Tibial artery (tissue), 4 donors: ENCODE measurements at places on chromosomes 13 and 19.

DNA sequence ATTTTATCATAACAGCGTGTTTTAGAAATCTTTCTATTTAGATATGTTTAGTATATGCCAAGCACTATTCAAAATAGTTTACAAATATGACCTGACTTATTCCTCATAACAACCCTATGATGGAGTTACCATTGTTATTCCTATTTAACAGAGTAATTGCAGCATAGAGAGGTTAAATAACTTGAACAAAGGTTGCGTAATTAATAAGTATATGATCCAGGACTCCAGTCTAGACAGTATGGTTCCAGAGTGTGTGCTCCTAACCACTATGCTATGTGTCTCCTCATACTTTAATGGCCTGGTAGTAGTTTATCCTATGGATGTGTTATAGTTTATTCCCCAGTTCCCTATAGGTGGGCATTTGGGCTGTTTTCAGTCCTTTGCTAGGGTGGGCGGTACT lies 145.3 kb downstream of the PAN3 start:
- no peak for DNase-seq
- peaks cover 70% of the 10 kb centered on the region for H3K36me3 ChIP-seq
- H3K4me1 ChIP-seq: no peaks in the 10 kb centered on the region
- H3K27ac ChIP-seq: no peak overlapping the region
- no peaks in the 10 kb centered on the region for H3K27me3 ChIP-seq

DNA sequence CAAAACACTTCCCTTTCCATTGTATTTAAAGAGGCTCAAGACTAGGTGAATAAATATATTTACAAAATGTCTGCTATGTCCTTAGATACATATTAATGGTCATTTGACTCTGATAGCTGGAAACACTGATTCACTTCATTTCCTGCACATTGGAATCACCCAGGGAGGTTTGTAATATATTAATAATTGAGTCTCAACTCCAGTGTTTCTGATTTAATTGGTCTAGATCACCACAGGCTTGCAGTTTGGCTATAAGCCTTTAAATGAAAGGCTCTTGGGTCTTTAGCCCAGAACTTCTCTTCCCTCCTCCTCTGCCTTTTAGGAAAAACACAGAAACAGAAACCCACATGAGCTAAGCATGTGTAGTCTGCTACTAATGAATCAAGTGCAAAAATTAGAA lies 378.0 kb downstream of the TBC1D4 start:
- no peak overlapping the region for H3K4me3 ChIP-seq
- H3K36me3 ChIP-seq: no peaks in the 10 kb centered on the region
- no peak overlapping the region for H3K27ac ChIP-seq
- DNase-seq: no peak
- H3K4me1 ChIP-seq: peaks cover 6% of the 10 kb centered on the region

- no peak overlapping the region for H3K4me3 ChIP-seq
- H3K4me1 ChIP-seq: no peaks in the 10 kb centered on the region
- DNase-seq: no peak
- H3K27ac ChIP-seq: no peak overlapping the region
These were observed 36.8 kb upstream of the ZNF536 start for GRCh38 chr19:30335306-30335886.

GRCh38 chr13:74104661-74105275 lies 29.4 kb downstream of the KLF12 start:
- H3K27ac ChIP-seq: no peak overlapping the region
- no peak overlapping the region for H3K4me3 ChIP-seq
- H3K27me3 ChIP-seq: no peaks in the 10 kb centered on the region
- H3K36me3 ChIP-seq: no peaks in the 10 kb centered on the region
- no peaks in the 10 kb centered on the region for H3K4me1 ChIP-seq
- DNase-seq: no peak

- peak; percentile 90 for DNase-seq
- peak overlapping the region; percentile 49 for H3K4me3 ChIP-seq
- H3K27me3 ChIP-seq: peaks cover 3% of the 10 kb centered on the region
These were observed 7.0 kb upstream of the REXO1 start for GRCh38 chr19:1855040-1855827.

GRCh38 chr19:31274251-31275067 lies 74.8 kb downstream of the TSHZ3 start:
- no peak for DNase-seq
- H3K4me1 ChIP-seq: no peaks in the 10 kb centered on the region
- no peak overlapping the region for H3K27ac ChIP-seq
- H3K36me3 ChIP-seq: peaks cover 20% of the 10 kb centered on the region

- no peaks in the 10 kb centered on the region for H3K4me1 ChIP-seq
- H3K36me3 ChIP-seq: no peaks in the 10 kb centered on the region
- no peak overlapping the region for H3K27ac ChIP-seq
- no peak for DNase-seq
- peaks cover 3% of the 10 kb centered on the region for H3K27me3 ChIP-seq
These were observed 78.2 kb downstream of the SHISA2 start for GRCh38 chr13:25973576-25973975.

- H3K27ac ChIP-seq: peak overlapping the region; percentile 37
- peaks cover 9% of the 10 kb centered on the region for H3K4me1 ChIP-seq
- no peaks in the 10 kb centered on the region for H3K36me3 ChIP-seq
- DNase-seq: peak; percentile 89
- H3K4me3 ChIP-seq: peak overlapping the region; percentile 34
- H3K27me3 ChIP-seq: no peaks in the 10 kb centered on the region
These were observed 3.6 kb downstream of the LGALS7 start for GRCh38 chr19:38769635-38770211.

- no peaks in the 10 kb centered on the region for H3K36me3 ChIP-seq
- no peak overlapping the region for H3K4me3 ChIP-seq
- H3K4me1 ChIP-seq: no peaks in the 10 kb centered on the region
- H3K27me3 ChIP-seq: no peaks in the 10 kb centered on the region
These were observed 78.2 kb upstream of the TNFSF11 start for GRCh38 chr13:42495751-42496150.

DNA sequence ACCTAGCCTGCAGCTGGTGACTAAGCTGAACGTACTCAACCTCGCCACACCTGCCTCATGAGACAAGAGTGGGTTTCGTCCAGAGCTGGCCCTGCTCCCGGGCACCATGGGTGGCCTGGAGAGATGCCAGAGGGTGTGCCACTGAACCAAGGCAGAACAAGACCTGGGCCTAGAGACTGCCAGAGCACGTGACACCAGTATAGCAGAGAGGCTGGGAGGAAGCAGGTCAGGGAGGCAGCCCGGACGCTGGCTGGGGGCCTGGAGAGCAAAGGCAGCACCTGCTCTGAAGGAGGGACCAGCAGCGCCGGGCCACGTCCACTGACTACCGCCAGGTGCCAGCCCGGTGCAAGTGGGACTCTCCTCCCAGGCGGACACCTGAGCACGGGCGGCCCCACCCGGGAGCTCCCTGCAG lies 7.3 kb upstream of the C13orf46 start:
- H3K27me3 ChIP-seq: no peaks in the 10 kb centered on the region
- H3K4me1 ChIP-seq: peaks cover 6% of the 10 kb centered on the region
- no peak overlapping the region for H3K27ac ChIP-seq

- H3K4me3 ChIP-seq: no peak overlapping the region
- no peaks in the 10 kb centered on the region for H3K27me3 ChIP-seq
- H3K4me1 ChIP-seq: no peaks in the 10 kb centered on the region
These were observed 28.4 kb downstream of the ANKRD27 start for GRCh38 chr19:32646556-32646955.

DNA sequence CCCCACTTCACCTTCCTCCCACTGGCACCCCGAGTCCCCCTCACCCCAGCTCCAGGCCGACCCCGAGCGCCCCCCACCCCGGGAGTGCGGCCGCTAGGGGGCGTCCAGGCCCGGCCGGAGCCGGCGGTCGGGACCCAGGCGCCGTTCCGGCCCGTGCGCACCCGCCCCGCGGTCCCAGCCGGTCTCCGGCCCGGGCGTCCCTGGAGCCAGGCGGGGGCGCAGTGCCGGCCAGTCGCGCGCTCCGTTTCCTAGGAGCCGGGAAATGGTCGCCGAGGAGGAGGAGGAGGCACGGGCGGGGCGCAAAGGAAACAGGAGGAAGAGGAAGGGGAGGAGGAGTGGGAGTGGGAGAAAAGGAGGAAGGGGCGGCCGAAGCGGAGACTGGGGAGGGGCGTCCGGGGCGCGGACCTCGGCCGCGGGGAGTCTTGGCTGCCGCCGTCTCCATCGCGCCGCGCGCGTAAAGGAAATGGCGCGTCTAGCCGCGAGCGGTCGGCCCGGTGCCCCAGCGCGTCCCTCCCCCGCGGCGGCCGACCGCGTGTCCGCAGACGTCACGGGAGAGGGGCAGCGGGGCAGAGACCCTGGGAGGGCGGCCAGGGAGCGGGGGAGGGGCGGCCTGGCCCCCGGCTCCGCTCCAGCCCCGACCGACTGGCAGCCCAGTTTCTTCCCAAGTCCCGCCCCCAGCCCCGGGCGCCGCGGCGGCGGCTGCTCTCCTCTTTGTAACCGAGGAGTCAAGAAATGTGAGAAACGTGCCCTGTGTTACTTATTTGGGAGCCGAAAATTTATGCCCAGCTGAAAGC lies 1.1 kb upstream of the KCTD15 start:
- H3K36me3 ChIP-seq: peaks cover 4% of the 10 kb centered on the region
- peak; percentile 67 for DNase-seq
- peaks cover 26% of the 10 kb centered on the region for H3K4me1 ChIP-seq
- H3K27me3 ChIP-seq: peaks cover 4% of the 10 kb centered on the region
- H3K27ac ChIP-seq: peak overlapping the region; percentile 84

DNA sequence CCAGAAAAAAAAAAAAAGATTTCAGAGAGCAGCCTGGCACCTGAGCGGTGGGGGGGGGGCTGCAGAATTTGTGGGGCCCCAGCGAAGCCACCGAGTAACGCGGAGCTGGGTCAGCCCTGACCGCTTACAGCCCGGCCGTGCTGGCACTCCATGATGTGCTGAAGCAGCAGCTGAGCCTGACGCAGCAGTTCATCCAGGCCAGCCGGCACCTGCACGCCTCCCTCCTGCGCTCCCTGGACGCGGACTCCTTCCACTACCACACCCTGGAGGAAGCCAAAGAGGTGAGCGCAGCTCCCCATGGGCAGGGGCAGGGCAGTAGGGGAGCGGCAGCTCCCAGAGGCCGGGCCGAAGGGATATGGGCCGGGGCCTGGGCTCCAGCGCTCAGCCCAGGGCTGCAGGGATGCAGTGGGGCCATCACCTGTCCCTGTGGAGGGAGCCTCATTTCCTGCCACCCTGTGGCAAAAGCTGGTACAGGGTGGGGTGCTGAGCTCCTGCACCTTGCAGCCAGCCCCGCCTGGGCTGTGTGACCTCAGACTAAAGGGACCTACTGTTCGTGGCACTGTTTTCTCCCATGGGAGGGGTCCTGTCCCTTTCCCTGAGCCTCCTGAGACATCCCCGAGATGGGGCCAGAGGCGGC lies 18.3 kb downstream of the C19orf44 start:
- no peak overlapping the region for H3K27ac ChIP-seq
- no peak for DNase-seq
- no peaks in the 10 kb centered on the region for H3K4me1 ChIP-seq
- peaks cover 92% of the 10 kb centered on the region for H3K36me3 ChIP-seq
- no peak overlapping the region for H3K4me3 ChIP-seq

DNA sequence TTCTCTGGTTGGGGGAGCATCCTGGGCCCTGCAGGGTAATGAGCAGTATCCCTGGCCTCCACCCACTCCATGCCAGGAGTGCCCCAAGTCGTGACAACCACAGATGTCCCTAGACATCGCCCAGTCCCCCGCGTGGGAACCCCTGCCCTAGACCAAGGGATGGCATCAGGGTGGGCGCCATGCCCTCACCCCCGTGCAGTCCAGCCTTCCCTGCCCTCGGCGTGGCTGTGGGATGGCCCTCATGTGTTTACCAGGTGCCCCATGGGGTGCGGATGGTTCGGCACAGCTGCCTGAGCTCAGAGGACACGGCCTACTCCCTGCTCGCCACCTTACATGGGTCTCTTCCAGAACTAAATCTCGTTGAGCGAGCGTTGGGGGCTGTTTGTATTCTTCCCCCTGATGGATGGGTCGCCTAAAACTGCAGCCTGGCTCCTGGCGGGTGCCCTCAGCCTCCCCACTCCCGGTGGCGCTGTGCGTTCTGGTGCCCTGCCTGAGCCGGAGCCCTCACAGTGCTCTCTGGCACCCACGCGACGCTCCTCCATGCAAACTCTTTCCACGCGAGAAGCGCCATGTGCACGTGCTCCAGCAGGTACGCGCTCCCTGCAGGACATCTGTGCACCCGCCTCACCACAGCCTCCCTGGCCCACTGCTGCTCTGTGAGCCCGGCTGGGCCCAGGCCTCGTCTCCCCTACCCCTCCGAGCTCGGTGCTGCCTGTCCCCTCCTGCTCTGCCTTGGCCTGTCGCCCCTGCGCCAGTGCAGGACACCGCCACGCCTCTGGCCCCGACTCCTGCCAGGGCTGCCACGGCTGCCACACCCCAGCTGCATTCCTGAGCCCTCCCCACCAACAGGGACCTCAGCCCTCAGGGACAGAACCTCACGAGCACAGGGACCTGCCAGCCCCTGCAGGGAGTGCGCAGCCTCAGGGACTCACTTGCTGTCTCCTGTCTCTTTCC lies 145.0 kb downstream of the KDM4B start:
- H3K4me1 ChIP-seq: no peaks in the 10 kb centered on the region
- H3K27me3 ChIP-seq: no peaks in the 10 kb centered on the region
- H3K27ac ChIP-seq: no peak overlapping the region
- no peak overlapping the region for H3K4me3 ChIP-seq
- peaks cover 41% of the 10 kb centered on the region for H3K36me3 ChIP-seq
- DNase-seq: no peak

GRCh38 chr13:50126993-50127725 lies 111.9 kb downstream of the KCNRG start:
- peak overlapping the region; percentile 100 for H3K27ac ChIP-seq
- peak overlapping the region; percentile 95 for H3K4me3 ChIP-seq
- no peaks in the 10 kb centered on the region for H3K36me3 ChIP-seq

DNA sequence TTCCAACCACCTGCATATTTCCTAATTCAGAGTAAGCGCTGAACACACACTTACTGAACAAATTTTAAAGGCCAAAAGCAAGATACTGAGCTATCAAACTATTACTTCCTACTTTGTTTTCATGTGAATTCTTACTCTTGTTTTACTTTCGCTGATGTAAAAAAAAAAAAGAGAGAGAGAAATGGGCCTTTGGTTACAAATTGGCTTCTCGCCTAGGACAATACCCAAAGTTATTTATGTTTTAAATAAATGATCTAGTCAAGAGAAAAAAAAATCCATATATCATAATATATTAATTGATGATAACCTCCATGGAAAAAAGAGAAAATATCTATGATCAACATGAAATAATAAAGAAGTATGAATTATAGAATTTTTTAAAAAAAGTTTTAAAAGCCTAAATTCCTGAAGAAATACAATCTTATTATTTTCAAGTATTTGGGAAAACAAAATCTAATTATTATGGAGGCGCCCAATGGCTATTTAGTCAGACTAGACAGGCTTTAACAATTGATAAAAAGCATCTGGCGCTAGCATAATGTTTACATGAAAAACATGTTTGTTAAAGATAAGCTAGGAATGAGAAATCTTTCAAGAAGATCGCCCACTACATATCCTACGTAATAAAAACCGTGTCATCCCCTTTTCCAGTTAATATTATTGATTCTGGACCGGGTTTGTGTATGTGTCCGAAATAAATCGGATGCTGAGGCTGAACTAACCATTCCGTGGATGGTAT lies 9.0 kb downstream of the COL4A1 start:
- peak overlapping the region; percentile 30 for H3K4me3 ChIP-seq
- H3K4me1 ChIP-seq: peaks cover 11% of the 10 kb centered on the region
- no peaks in the 10 kb centered on the region for H3K27me3 ChIP-seq
- peak overlapping the region; percentile 99 for H3K27ac ChIP-seq
- DNase-seq: no peak
